ENCODE measurements at places on chromosomes 6 and 20.

DNA sequence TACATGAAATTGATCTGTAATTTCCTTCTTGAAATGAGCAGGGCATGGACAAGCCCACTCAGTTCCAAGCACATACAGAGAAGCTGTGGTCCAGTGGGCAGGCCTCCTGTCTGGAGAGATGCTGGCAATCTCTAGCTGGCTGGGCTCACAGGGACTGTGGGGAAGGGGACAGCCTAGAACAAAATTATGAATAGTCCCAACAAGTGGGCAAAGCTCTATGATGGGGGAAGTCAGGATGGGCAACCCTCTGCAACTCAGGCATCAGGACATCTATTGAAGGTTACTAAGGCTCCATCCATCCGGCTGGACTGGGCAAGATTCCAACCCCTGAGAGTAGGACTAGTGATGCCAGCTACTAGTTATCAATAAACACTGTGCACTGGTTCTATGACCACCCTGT lies 40.9 kb downstream of the TRERF1 start:
- DNase-seq, result no peak

- no peak for DNase-seq
Observed at GRCh38 chr20:18928626-18929025, 115.0 kb downstream of the SCP2D1 start.

- no peak for DNase-seq
Observed at GRCh38 chr20:16059841-16060240, 513.4 kb downstream of the KIF16B start.

- DNase-seq, result no peak
Observed at GRCh38 chr6:51578994-51579393, 508.4 kb downstream of the PKHD1 start.

GRCh38 chr6:144429753-144430152 lies 144.6 kb downstream of the UTRN start:
- no peak for DNase-seq
